ENCODE measurements at places on chromosomes 4 and X.

GRCh38 chr4:2714918-2715317 lies 41.2 kb downstream of the TNIP2 start:
- DNase-seq: no peak

DNA sequence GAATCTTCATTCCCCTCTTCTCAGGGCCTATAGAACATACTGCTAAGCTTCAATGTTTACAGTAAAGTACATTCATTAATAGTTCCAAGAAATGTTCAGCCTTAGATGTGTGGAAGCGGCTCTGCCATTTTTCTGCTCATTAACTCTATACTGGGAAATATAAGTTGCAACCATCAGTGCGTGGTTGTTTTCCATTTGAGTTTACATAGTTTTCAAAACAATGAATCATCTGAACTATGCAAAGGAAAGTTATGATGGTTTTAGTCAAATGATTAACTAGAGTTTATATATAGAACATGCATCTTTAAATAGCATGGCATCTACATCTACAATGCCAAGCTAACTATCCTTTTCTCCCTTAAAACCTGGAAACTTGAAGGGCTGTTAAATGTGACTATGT lies 29.6 kb downstream of the LEF1 start:
- DNase-seq: no peak

GRCh38 chr4:119210775-119211174 lies 1.7 kb upstream of the USP53 start:
- DNase-seq: no peak

DNA sequence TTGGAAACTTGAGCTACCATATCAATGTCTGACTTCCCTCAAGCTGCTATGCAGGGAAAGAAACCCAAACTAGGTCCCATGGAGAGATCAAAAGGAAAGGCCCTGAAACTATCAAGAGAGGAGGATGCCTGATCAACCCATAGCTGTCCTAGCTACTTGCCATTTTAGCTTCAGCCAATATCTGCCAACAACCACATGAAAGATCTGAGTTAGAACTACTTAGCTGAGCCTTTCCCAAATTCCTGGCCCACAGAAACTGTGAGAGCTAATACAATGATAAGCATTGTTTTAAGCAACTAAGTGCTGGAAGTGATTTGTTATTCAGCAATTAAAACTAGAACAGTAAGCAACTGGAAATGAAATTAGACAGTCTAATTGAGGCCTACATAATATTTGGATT lies 6.3 kb upstream of the ARHGEF38 start:
- DNase-seq: no peak

DNA sequence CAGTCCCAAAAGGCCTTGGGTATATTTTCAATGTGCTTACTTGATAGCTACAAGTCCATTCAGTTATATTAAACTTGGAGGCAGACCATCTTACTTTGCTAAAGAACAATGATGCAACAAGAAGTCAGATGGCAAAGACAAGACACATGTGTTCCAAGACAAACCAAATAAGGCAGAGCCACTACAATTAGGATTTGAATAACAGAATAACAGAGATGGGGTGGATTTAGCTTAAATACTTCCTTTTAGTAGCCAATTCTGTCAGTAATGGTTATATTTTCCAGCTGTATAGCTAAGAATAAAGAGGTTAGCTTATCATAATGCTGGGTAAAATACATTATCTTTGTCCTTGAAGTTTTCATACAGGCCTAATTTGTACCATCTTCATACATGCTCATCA lies 37.7 kb upstream of the FRAS1 start:
- DNase-seq: no peak

DNA sequence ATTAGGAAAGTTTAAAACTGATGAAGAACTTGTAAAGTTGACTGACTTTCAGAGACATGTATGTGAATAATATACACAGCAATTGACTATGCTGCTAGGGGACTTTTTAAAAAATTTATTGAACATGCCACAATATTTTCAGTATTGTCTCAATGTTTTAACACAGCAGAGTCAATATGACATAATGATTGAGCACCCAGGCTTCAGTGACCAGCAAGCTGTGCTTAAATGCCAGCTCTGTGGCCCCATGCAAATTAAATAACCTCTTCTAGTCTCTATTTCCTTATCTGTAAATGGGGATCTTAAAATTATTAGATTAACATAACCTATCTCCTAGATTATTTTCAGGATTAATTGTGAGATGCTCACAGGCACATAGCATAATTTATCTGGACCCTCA lies 56.8 kb upstream of the TXK start:
- no peak for DNase-seq

GRCh38 chrX:27380163-27380845 lies 82.8 kb downstream of the PPP4R3C start:
- DNase-seq: no peak

DNA sequence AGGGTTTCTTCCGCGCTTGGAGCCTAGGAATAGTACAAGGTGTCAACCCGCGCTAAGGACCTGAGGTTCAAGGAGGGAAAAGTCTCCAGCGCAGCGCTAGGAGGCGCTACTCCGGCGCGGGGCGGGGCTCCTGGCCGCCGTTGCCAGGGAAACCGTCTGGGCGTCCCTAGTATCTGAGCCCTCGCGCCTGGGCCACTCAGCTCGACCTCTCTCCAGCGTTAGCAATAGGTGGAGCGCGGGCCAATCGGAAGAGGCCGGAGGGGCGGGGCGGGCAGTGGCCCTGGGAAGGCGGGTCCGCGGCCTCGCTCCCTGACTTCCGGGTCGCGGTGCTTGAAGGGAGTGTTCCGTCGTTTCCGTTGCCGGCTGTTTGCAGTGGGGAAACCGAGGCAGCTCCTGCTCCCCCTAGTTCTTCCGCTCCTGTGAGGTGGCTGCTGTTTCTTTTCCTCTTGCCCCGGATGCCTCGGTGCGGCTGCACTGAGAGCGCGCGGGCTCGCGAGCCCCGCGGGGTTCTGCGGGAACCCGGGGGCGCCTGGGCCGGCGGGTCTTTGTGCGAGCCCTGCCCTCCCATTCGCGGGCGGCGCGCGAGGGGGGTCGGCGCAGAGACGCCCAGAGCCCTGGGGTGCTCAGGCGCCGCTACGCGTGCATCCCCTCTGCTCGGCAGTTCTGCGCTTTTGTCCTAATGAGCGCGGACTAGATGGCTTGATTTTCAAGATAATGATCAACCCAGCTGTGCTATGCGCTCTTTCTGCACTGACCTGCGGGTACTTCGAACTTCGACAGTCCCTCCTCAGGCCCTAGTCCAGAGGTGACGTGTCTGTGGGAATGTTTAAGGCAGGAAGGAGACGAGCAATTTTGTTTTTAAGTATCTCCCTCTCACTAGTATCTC lies at the start of gene ELMOD2:
TSS of gene ELMOD2 (plus strand) at position 312 of the 886 bp plus-strand sequence. CDS start 1,261 bp downstream, outside the sequence.
- DNase-seq: peak; percentile 84

- no peak for DNase-seq
Observed at GRCh38 chr4:81454499-81454898, 17.2 kb downstream of the RASGEF1B start.

GRCh38 chrX:16785247-16786138 lies 773 bp upstream of the TXLNG start:
- DNase-seq: no peak

DNA sequence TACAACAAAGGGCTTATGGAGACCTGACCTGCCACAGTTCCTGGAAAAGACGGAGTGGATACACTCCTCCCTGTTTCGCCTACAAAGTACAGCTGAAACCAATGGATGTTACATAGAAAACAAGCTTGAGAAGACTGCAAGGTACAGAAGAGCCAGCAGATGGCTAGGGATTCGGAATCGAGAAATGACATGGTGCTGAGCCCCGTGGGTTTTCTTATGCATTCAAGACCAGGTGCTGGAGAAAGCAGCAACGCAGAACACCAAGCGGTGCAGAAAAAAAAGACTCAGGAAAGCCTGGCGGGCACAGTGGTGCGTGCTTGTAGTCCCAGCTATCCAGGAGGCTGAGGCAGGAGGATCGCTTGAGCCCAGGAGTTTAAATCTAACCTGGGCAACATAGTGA lies 13.8 kb downstream of the TIMM17B start:
- no peak for DNase-seq

GRCh38 chr4:145870155-145871020 lies 68.2 kb downstream of the ZNF827 start:
- DNase-seq: no peak

GRCh38 chr4:183828125-183828524 lies 77.0 kb upstream of the STOX2 start:
- no peak for DNase-seq

GRCh38 chrX:9864011-9864410 lies 77.8 kb downstream of the SHROOM2 start:
- DNase-seq: no peak

GRCh38 chr4:1246901-1247863 lies 1.7 kb downstream of the CTBP1 start:
- DNase-seq: no peak

GRCh38 chr4:125750828-125751466 lies 436.2 kb downstream of the FAT4 start:
- no peak for DNase-seq

DNA sequence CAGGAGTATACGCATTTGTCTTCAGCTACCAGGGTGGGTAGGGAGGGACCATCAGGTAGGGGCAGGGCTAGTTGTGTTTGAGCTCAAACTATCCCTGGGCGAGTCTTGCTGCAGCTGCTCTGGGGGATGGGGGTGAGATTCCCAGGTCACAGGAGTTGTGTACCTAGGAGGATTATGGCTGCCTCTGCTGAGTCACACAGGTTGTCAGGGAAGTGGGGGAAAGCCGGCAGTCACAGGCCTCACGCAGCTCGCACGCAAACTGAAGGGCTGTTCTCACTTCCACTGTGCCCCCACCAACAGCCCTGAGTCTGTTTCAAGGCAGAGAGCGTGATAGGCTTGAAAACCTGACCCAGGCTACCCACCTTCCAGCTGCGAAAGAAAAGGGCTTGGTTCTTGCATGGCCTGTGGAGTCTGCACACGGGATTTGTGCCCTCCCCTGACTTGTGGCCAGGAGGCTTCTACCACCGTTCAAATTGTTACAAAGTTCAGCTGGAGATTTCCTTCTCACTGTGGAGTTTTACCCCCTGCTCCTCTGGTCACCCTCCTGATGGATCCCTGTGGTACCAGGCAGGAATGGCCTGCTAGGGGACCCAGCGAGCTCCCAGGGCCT lies 63.8 kb downstream of the ARFIP1 start:
- no peak for DNase-seq

- no peak for DNase-seq
Observed at GRCh38 chrX:19893727-19894126, 6.3 kb upstream of the SH3KBP1 start.

DNA sequence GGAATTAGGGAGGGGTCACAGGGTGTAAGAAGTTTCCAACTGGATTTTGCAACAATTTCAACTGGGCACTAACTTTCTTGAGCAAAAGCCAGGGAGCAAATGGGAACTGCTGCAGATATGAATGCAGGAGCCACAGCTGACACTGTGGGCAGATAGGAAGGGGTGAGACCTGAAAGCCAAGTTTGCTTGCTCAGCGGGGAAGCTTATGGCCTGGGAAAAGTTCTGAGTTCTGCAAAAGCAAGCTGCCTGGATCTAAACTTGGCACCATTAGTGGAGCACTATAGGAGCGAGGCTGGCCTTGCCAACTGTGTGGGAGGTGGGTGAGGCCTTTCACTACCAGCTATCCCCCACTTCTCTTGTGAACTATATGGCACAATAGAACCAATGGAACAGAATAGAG lies 11.1 kb downstream of the CYSLTR1 start:
- no peak for DNase-seq

Measured in brain pericyte (primary cell).